ENCODE measurements at places on chromosomes 12 and 14.

DNA sequence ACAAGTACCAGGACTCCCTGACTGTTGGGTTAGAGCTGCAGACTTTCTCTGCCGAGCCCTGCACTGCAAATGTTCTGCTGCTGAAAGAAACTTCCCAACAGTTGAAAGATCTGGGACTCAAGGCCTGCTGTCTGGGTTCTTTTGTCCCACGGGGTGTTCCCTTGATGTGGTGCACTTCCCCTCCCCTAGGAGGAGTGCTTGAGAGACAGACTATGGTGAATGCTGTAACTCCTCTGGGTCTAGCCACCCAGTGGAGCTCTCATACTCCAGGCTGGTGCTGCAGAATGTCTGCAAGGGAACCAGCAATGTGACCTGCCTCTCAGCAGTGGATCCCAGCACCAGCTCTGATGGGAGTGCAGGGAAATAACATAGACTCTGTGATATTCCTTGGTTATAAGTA, 129.2 kb upstream of the SLCO1B1 start:
- DNase-seq: no peak

DNA sequence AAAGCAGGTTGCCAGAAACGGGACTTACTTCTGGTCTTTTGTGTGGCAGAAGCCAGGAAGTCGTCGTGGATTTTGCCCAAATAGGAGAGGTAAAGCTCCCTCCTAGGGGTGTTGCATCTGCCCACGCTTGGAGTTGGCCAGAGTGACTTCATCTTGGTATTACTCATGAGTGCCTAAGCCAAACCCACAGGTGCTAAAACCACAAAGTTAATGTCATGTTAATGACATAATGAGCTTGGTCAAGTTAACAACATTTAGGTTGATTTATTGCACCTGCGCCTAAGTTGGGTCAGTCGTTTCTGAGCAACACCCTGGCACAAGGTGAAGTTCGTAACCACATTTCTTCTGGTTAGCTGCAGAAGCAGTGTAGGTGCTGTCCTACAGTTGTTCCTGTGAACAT, 225.2 kb downstream of the FUT8 start:
- no peak for DNase-seq

DNA sequence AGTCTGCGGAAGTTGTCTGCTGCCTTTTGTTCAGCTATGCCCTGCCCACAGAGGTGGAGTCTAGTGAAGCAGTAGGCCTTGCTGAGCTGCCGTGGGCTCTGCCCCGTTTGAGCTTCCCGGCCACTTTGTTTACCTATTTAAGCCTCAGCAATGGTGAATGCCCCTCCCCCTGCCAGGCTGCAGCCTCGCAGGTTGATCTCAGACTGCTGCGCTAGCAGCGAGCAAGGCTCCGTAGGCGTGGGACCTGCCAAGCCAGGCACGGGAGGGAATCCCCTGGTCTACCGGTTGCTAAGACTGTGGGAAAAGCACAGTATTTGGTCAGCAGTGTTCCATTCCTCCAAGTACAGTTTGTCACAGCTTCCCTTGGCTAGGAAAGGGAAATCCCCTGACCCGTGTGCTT, 143.6 kb downstream of the DYRK2 start:
- no peak for DNase-seq

DNA sequence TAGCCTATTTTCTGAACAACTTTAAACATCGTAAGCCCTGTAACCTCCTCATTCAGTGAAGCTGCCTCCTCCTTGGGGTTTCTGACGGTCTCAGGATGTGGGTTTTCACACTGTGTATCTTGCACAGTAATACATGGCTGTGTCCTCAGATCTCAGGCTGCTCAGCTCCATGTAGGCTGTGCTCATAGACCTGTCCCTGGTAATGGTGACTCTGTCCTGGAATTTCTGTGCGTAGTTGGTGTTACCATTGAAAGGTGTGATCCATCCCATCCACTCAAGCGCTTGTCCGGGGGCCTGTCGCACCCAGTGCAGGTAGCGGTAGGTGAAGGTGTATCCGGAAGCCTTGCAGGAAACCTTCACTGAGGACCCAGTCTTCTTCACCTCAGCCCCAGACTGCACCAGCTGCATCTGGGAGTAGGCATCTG, 980.5 kb downstream of the TMEM121 start:
- DNase-seq: no peak

DNA sequence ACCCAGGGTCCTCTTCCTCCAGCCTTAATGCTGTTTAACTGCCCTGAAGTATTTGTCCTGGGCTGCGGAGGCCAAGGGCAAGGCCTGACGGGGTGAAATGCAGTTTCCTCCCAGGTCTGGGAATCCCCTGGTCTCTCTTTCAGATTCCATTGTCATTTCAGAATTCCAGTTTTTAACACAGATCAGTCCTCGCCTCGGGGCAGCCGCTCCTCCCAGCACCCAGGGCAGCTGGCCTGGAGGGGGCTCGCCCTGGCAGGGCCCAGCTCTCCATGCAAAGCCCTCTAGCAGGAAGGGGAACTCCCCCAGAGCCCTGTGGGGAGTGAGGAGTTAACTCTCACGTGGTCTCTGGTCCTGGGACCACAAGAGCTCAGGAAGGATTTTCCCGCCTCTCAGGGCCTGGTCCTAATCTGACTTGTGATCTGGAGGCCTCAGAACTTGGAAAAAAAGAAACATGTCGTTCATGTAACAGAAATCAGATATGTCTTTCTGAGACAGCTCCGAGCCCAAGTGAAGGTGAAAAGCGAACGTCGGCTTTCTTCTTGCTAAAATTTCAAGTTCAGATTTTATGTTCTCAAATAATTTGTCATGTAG, 265.6 kb upstream of the SFSWAP start:
- DNase-seq: no peak

DNA sequence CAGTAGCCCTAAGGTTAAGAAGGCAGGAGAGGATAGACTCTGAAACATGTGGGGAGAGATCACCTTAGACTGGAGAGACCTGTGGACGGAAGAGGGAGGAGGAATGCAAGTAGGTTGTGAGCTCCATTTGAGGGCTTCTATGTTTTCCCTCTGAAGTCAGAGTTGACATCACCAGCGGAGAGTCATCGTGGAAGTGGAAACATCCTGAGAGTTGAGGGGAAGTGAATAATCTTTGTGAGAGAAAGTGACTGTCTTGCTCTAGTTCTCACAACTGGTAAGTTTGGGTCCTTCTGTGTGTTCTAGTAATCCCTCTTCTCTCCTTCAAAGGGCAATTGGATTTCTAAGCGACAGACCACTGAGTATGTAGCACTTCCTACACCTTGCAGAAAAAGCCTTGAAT, 103.6 kb upstream of the CCND2 start:
- no peak for DNase-seq

- no peak for DNase-seq
These were observed 14.5 kb downstream of the CCDC198 start for GRCh38 chr14:57479197-57479596.

DNA sequence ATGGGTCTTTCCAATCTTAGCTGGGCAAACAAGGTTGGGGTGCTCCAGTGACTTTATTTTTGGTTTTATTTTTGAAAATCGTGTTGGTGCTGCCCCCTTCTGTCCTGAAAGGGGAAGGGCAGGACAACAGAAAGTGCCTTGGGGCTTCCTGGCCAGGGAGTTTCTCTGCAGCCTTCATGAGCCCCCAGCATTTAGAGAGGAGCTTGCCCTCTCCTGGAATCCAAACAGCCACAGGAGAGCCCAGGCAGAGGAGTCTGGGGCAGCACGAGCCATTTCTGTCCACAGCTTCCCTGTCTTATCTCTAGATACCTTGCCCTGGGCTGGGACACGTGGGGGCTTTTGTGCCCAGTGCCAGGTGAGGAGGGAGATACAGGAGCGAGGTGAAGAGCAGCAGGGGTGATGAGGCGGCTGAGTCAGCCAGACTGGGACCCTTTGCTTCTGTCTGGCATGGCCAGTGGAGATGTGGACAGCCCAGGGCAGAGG, 4.4 kb upstream of the C1RL start:
- DNase-seq: no peak

- no peak for DNase-seq
These were observed 235.2 kb upstream of the TMPO start for GRCh38 chr12:98280152-98280551.

DNA sequence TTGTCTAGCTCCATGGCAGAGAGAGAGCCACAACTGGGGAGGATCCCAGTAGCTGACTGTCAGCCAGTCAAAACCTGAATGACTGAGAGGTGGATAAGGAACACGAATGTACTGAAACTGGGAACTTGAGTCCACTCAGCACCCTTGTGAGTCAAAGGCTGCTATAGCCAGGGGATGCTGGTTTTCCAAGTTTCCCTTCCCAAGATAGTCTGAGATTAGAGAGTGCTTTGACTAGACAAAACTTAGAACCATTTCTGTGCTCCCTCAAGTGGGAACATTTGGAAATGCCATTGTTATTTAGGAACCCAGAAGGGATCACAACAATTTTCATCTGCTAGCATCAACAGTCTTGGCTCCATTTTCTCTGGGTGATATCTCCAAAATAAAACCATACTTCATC, 4.0 kb downstream of the PRKAG1 start:
- DNase-seq: no peak

DNA sequence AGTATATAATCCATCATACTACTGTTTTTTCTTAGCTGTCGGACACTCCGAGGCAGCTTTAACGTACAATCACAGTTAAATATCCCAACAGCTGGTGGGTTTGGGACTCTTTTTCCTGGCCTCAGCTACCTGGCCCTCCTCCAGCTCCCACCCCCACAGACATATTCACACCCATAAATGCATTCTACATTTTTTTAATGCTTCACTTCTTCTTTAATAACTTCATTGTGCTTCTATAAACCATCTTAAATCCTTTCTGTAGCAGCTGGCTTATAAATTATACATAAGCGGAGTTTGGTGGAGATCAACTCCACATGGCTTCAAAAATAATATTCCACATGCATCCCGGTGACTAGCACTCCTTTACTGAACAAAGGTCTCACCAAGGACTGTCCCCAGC, 33.3 kb downstream of the TDG start:
- no peak for DNase-seq

DNA sequence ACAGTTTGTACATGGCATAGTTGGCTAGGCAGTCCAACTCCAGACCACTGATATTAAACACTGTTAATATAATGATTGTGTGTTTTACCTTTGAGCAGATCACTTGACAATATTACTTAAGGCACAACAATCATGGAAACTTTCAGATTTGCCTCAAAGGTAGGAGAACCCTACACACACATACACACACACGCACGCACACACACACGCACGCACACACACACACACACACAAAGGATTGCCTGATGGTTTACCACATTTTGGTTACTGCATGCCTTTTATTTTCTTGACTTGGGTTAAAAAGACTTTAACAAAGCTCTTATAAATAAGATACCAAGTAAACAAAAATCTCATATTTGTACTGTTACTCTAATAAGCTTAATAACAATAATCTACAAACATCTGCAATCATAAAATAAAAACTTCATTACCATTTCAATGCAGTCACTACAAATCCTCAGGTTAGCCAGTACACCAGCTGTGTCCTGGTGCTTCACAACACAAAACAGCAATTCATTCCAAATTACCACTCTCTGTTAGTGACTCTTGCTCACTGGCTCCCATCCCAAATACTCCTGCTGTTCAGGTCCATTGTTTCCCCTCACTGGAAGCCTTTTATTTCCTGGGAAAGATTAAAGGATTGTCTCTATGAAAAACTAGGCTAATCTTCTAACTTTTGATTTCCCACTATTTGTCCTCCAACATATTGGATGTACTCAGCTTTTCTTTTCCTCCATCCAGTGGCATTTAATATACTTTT, 175.2 kb upstream of the ATP2B1 start:
- no peak for DNase-seq

GRCh38 chr14:63938198-63939005, 85.6 kb downstream of the SYNE2 start:
- DNase-seq: no peak

DNA sequence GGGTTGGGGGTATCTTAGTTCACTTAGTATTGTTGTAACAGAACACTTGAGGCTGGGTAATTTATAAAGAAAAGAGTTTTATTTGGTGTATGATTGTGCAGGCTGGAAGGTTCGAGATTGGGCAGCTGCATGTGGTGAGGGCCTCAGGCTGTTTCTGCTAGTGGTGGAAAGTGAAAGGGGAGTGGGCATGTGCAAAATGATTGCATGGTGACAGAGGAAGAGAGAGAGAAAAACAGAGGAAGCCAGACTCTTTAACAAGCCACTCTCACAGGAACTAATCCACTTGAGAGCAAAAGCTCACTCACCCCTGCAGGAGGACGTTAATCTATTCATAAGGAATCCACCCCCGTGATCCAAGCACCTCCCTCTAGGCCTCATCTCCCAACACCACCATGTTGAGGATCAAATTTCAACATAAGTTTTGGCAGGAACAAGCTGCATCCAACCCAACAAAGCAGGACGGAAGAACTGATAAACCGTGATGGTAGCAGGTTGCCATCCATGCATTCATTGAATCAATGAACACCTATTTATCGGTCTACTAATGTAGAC, 165.0 kb upstream of the GZMB start:
- DNase-seq: no peak

GRCh38 chr12:66239295-66239694, 50.3 kb downstream of the IRAK3 start:
- DNase-seq: no peak

DNA sequence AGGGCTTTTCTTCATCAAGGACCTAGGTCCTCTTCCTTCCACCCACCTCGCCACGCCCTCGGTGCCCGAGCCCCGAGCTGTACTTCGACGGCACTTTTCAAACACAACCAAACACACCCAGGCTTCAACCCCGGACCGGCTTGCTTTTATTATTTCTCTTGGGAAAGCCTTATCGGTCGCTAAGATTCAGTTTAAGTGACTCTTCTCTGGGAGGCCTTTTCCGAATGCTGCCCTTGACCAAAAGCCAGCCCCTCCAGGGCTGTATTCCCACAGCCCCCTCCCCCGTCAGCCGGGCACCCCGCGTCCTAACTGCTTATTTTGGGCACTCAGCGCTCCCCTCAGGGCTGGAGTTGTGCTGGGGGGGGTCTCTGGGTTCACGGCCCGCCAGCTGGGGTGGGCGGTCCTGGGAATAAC, 644 bp upstream of the PPP4R4 start:
- no peak for DNase-seq

GRCh38 chr12:18496156-18496555, 234.8 kb downstream of the PIK3C2G start:
- no peak for DNase-seq

DNA sequence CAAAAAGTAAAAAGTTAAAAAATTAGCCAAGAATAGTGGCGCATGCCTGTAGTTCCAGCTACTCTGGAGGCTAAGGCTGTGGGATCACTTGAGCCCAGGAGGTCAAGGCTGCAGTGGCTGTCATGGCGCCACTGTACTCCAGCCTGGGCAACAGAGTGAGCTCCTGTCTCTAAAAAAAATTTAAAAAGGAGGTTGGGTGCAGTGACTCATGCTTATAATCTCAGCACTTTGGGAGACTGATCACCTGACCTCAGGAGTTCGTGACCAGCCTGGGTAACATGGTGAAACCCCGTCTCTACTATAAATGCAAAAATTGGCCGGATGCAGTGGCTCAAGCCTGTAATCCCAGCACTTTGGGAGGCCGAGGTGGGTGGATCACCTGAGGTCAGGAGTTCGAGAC, 8.2 kb upstream of the YLPM1 start:
- no peak for DNase-seq

- no peak for DNase-seq
These were observed 8.5 kb downstream of the FOXG1 start for GRCh38 chr14:28774764-28775735.

GRCh38 chr12:84661786-84662185, 250.8 kb downstream of the SLC6A15 start:
- no peak for DNase-seq

- DNase-seq: no peak
These were observed 226.0 kb upstream of the PDE3A start for GRCh38 chr12:20142316-20142715.

Data from ovary (tissue), 10 donors.